ENCODE measurements at places on chromosomes 7 and 10.

GRCh38 chr7:2610466-2610865 lies 21.3 kb upstream of the TTYH3 start:
- DNase-seq = no peak

- no peak for DNase-seq
Measured at GRCh38 chr10:42955493-42955889, 121.4 kb upstream of the RET start.

DNA sequence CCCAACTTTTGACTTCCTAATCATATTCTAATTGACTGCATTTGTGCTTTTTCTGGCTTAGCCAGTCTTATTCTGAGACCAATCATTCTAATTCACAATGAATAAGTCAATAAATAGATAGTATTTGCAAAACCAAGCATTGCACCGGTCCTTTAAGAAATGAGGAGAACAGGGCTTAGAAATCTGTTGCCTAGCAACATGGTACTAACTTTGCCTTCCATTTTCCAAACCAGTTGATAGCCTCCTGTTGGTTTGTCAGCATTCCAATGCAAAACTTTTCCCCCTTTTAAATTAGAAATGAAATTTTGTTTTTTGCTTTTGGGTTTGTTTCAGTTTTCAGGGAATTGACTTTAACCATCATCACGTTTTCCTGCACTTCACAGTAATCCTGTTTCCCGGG lies 603.5 kb upstream of the NRP1 start:
- no peak for DNase-seq

DNA sequence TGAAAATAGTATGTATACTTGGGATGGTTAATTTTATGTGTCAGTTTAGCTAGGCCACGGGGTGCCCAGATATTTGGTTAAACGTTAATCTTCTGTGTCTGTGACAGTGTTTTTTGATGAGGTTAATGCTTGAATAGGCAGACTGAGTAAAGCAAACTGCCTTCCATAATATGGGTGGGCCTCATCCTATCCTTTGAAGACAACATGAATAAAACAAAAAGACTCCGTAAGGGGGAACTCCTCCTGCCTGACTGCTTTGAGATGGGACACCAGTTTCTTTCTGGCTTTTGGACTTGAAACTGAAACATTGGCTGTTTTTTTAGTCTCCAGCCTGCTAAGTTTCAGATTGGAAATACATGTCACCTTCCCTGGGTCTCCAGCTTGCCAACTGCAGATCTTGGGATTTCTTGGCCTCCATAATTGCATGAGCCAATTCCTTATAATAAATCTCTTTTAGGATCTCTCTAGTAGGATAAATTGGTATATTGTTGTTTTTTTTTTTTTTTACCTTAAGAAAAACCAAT lies 59.9 kb upstream of the GLCCI1 start:
- no peak for DNase-seq

- no peak for DNase-seq
Measured at GRCh38 chr7:133255486-133255885, 2.6 kb downstream of the EXOC4 start.
